ENCODE measurements at places on chromosomes 4 and X. TPM values are rescaled to one million over a fixed set of nuclear protein-coding genes. Genes with fewer than 3 reads are reported as not detected.

The SSX4B gene
- total RNA-seq = not detected

The TEX11 gene
- total RNA-seq = 0.22 TPM

The TKTL2 gene
- total RNA-seq = not detected

GRCh38 chr4:95674521-95674981, 125.8 kb upstream of the UNC5C start:
- no peak for DNase-seq

The CXorf58 gene
- not detected for total RNA-seq

The PPAT gene
- total RNA-seq = 32.7 TPM

DNA sequence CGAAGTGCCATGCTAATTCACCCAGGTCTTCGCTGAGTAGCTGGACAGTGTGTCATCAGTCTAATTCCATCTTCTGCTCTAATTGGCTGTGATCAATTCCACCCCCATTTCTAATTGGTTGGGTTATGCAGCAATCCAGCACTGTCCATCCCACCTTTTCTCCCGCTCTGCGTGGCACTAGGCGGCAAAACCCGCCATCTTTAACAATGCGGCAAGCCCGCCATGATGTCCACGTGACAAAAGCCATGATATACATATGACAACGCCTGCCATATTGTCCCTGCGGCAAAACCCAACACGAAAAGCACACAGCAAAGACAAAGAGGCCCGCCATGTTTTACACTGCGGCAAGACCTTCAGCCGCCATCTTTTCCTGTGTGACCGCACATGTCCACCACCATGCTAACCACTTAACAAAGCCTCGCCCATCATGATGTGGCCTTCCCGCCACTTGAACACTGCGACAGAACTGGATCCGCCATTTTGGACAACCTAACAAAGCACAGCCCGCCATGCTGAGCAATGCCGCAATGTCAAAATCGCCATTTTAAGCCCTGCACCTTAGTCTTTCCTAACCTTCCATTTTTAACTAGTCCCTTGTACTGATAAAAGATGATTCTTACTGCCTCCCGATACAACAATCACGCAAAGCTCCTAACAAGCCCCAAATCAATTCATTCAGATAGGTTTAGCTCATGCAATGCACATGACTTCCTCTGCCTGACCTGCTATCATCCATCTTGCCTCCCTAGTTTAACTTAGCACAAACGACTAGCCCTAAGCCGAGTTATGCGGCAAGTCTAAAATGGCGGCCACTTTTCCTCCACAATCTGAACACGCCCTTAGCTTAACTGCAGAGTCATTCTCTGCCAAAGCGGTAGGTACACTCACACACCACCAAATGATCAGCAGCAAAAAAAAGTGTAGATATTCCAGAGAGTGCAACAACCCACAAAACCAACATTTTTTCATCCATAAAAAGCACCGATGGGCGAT, 288.3 kb downstream of the CHIC1 start:
- peak; percentile 81 for DNase-seq

The GAGE12H gene
- not detected for total RNA-seq

DNA sequence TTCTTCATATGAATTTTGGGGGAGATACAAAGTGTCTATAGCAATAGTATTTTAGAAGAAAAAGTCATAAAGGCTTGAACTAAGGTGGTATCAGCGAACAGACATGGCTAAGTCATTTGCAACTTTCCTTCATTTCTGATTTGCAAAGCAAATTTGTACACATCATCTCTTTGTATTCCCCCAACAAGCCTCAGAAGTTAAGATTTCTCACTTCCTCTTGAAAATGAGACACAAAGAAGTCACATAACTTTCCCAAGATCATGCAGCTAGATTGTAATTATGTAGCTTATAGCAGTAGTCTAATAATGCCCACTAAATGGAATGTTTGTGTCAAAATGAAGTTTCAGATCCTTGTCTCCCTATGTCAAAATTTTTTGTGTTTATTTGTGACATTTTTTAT, 709.8 kb upstream of the HS3ST1 start:
- DNase-seq = no peak

DNA sequence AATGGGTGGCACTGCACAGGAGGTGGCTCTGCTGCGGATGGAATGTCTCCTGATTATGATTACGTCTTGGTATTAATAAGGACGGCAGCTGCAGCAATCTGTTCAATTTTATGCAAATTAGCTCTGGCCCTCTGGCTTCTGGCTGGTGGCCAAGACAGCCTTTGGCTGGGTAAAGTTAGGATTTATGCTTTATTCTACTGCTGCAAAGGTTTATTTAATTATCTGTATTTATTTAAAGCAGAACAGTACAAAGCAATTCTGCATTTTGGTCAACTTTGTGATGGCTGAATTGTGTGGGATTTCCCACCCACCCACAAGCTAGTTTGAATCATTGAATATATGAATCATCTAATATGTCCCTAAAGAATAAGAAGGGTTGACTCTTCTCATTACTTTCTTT, 745.6 kb upstream of the FAM241A start:
- DNase-seq = no peak

DNA sequence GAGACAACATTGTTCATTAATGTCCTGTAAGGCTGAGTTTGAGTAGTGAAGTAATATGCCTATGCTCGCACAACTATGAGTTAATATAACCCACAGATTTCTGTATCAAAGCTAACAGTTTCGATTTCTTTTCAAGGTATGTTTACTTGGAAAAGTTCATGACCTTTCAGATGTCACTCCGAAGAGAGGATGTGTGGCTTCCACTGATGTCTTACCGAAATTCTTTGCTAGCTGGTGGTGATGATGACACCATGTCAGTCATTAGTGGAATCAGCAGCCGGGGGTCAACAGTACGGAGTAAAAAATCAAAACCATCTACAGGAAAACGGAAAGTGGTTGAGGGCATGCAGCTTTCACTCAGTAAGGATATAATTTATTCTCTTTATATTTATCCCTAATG, 124.9 kb downstream of the STAG2 start:
- peak; percentile 28 for DNase-seq

- DNase-seq = no peak
Observed at GRCh38 chrX:19342331-19342906, 1.3 kb upstream of the PDHA1 start.

The IL1RAPL1 gene
- total RNA-seq = not detected

DNA sequence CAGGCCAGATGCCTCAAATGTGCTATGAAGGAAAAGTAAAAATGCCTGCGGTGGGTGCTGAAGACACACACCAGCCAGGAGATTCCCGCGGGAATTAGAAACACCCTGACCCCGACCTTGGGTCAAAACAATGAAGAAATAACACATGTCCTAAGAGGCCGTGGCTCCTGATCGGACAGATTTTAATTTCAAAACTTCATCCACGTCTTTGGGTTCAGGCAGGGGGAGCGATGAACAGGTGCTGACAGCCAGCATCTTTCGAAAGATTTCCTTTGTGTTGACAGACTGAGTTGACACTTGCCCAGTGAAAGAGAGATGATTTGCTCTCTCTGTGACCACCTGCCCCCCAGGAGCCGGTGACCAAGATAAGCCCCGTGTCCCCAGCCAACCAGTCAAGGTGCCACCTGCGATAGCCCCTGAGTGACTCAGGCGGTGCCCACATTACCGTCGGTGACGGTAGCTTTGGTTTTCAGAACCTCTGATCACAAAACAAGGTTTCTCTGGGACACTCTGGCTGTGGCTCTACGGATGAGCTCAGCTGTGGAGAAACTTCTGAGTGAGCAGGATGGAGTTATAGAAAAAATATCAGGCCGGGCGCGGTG, 11.0 kb upstream of the IL3RA start:
- peak; percentile 50 for DNase-seq

- no peak for DNase-seq
Observed at GRCh38 chr4:105158837-105159236, 12.2 kb downstream of the TET2 start.

- DNase-seq = peak; percentile 32
Observed at GRCh38 chr4:143616771-143617170, 83.7 kb downstream of the FREM3 start.

DNA sequence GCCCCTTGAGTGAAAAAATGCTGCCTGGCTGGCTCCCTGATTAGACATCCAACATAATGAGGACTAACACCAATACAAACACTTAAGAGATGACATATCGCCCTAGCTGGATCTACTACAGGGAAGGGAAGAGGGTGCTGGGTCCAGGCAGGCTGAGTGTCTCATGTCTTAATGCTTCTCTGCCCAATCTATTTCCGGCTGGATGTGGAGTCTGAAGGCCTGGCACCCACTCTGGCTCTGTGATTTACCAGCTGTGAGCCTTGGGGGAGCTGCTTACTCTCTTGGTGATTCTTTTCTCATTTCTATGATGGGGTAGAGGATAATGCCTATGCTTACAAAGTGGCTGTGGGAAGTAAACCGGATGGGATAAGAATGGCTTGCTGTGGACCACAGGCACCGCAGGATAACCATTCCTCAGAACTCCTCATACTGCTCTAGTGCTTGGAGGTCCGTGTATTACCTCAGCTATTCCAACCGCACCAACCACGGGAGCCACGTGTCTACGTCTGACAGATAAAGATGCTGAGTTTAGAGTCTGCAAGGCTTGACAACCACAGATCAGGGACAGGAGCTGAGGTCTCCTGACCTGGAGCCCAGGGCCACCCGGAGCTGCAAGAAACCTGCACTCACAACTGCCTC, 161.7 kb downstream of the AFAP1 start:
- no peak for DNase-seq

DNA sequence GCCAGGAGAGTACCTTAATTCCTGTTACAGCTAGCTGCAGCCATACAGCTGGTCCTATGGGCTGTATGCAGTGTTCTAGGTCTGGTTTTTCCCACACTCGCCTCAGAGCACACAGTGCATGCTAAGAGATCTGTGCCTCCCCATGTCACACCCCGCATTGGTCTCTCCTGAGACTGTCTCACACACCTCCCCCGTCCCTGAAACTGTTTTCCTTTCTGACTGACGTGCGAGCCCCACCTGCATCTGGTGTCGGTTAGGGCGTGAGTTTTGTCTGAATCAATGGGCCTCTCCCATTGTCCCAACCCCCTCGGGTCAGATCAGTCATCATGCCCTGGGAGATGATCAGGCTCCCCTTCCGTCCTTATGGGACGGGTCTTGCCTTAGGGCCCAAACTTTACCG, 3.4 kb upstream of the UGT8 start:
- DNase-seq = no peak

DNA sequence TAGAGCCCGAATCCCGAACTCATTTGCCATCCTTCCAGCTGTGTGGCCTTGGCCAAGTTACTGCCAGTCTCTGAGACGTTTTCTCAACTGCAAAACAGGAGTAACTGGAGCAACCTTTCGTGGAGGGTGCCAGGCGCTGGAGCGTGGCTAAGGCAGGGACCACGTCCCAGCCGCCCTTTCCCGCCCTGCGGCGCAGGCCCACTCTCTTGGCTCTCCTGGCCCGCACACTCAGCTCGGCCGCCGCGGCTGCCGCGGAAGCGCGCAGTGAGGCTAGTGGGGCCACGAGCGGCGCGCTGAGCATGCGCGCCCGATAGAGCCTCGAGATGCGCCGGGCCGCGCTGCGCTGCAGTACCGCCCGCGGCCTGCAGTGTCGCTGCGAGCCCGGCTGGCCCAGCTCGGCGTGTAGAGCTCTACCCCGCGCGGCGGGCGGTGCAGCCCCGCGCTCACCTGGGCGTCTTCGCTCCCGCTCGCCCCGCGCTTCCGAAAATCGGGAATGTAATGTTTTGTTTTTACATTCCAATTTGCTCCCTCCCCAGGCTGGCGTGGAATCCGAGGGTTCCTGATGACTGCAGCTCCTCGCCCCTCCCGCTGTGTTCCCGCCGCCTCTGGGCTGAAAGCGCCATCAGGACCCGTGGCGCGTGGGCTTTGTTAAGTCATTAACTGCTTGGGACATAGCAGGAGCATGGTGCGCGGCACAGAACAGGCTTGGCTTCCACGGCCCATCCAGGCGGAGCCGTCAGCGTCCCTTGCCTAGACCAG, 4.0 kb upstream of the ZNF518B start:
- peak; percentile 78 for DNase-seq

The GATA1 gene
- 0.35 TPM for total RNA-seq

GRCh38 chr4:113031212-113031611, 18.2 kb upstream of the ANK2 start:
- no peak for DNase-seq

DNA sequence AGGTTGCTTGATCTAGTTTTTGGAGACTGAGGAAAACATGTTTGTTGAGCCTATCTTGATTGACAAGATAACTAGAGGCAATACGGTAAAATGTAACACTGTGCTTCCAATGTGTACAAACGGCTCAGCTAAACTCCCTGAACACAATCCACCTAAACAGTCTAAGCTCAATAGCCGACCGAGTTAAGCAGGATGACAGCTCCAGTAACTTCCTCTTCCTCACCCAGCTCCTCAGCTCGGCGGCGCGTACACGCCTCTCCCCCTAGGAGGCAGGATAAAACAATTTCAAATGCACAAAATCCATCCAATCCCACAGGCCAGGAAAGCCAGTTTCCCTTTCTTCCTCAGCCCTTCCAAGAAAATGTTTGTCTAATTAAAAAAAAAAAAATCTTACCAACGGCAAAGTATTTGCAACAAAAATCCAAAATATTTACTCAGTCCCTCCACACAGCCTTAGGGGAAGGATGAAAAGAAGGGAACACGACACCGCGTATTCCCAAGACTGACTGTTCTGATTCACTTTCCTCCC, 1.0 kb downstream of the CNOT6L start:
- peak; percentile 52 for DNase-seq

GRCh38 chrX:30751497-30751896, 98.3 kb downstream of the GK start:
- no peak for DNase-seq

GRCh38 chr4:8185295-8185694, 13.8 kb upstream of the SH3TC1 start:
- DNase-seq = no peak

The NEUROG2 gene
- total RNA-seq = 0.23 TPM

The RRH gene
- total RNA-seq = not detected

The MSX1 gene
- total RNA-seq = not detected
